ENCODE measurements at places on chromosomes 3 and 15.
A peak's percentile ranks its signal among the peaks of the same experiment; 100 is the strongest.

DNA sequence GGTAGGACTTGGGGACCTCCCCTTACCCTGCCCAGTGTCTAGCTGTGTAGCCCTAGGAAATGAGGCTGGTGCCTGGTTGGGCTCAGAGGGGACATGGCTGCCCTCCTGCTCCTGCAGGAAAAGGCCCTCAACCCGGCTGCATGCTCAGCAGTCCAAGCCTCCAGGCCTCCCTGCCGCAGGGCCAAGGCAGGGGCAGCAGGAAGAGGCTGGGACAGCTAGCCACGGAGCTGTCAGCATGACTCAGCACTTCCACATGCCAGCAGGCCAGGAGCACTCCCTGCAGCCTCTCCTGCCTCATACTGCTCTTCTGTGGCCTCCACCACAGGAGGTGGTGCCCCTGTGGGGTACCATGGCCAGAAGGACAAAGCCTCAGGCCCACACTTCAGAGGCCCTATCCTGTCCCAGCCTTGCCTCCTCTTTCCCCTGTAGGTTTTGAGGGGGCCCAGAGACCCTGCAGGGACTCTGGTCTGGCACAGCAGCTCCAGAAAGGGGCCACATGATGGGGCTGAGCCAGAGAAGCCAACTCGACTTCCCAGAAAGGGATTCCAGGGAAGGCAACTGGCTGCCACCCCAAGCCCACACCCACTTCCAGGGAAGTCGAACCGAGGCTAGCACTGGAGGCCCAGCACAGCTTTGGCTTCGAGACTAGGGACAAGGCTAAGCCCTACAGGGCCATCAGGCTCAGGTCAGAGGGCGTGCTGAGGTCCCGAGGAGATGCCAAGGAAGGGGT is 19.5 kb downstream of the TKT start:
- DNase-seq: peak; percentile 92

GRCh38 chr15:47887241-47887800 is 170.0 kb downstream of the SEMA6D start:
- no peak for DNase-seq

GRCh38 chr15:83164771-83165404 is 42.7 kb downstream of the HDGFL3 start:
- DNase-seq: peak; percentile 29

GRCh38 chr3:1552831-1553230 is 460.0 kb downstream of the CNTN6 start:
- DNase-seq: no peak

DNA sequence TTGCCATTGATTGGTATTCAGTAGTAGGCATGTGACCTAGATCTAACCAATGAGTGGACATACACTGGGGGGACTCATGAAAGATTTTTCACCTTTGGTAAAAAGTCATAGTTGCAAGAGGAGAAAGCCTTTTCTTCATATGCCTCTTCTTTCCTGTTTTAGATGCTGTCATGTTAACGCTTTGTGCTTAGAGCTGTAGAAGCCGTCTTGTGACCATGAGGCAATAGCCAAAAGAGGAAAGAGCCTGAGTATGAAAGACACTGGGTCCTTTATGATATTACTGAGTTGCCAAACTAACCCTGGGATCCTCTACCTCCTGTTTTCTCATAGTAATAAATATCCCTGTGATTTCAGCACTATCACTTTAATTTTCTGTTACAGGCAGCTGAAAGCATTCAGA is 396.0 kb downstream of the FHIT start:
- no peak for DNase-seq

DNA sequence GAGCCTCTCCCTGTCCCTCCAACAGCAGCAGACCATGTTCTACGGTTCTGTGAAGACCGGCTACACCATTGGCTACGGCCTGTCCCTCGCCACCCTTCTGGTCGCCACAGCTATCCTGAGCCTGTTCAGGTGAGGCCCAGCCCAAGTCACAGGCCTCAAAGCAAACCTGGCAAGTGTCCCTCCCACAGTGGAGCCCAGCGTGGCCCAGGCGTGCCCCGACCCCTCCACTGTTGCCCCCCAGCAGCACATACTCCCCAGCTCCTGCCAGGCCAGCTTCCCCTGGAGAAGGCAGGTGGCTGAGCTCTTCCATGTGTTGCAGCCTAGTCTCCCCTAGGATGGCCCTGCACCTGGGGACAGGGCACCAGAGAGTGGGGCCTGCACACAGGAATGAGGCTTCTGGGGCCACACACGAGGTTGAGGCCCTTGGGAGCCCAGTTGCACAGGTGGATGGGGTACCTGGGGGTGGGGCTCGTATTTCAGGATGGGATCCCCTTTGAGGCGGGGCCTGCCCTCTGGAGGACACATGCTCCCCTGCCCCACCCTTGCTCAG is 25.0 kb downstream of the VIPR1 start:
- no peak for DNase-seq

GRCh38 chr15:84811151-84811550 is 6.0 kb upstream of the ALPK3 start:
- no peak for DNase-seq

DNA sequence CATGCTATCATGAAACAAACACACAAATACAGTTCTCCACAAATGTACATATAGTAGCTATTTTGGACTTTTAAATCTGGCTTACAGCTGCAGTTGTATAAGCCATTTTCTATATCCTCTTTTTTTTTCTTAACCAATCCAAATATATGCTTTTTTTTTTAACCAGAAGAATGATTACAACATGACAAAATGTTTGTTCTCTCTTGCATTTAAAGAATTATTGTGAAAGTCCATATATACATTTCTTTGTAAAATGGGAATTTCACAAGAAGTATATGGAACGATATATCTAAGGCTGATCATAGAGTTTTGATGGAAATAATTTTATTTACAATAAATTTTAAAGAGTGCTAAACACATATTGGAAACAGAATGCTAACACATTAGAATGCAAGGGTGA is 95.6 kb downstream of the CD200R1L start:
- no peak for DNase-seq

- no peak for DNase-seq
These were observed 284.7 kb upstream of the ICE2 start for GRCh38 chr15:60763688-60764087.

DNA sequence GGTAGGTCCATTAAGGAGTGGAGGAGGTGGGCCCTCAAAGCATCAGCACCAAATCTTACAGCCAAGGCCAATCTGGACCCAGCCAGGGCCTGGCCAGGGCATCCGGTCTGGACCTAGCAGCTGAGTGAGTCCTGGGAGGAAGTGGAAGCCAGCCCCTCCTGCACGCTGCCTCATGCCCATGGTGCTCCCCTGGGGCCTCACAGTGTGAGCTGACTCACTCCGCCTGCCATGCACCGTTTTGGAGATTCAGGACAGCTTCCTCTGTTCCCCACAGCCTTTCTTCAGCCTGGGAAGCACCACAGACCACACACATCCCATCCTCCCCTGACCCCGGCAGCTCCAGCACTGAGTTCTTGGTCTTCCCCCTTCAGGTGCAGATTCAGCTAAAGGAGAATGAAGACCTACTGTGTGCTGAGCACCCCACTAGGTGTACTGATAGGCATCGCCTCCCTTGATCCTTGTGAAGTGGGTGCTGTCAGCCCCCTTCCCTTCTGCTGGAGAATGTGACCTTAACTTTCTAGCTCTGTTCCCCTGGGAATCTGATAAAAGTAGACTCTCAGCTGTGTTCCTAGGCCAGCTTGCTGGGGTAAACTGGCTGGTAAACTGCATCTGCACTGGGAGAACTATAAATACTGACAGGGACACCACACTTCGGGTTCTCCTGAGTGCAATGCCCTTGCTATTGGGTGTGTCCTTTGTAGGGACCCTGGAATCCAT is 36.8 kb upstream of the SEC13 start:
- peak; percentile 93 for DNase-seq

DNA sequence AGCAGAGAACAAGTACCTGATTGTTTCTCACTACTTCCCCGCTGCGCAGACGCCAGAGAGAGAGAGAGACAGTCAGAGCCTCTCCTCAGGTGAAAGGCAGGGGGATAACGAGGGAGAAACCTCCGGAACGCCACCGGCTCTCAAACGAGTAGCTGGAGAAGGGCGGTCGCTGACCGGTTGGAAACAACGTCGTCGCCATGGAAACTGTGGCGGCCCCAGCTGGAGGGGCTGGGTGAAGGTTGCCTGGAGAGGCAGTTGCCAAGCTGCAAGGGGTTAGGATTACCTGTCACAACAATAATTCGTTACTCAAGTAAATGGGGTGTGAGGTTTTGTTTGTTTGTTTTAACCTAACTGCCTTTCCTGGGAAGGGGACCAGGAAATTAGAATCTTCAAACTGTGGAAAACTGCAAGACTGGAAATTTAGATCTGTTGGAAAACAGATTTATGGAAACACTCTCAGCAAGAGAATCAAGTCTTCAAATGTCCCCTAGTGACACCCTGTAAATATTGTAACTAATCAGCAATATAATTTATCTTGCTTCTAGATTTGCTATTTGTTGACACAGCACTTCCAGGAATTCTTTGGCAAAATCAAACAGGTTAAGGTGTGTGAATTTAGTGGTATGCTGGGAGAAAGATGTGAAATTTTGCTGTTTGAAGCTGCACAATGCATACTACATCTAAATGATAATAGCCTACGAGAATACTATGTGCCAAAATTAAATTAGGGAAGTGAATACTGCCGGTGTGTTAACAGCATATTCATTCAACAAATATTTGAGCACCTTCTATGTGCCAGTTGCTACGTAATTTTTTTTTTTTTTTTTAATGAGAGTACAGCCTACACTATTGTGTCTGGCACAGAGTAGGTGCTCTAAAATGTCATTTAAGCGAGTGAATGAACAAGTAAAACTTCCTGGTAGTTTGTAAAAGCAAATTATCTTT is at the start of gene DNAH12:
Gene DNAH12 (minus strand): TSS at position 164 of the 945 bp plus-strand sequence. CDS start 1,474 bp downstream, outside the sequence.
- peak; percentile 46 for DNase-seq

- no peak for DNase-seq
These were observed 297.4 kb downstream of the PLCL2 start for GRCh38 chr3:17182166-17182565.

GRCh38 chr3:189389346-189389745 is 217.6 kb downstream of the TPRG1 start:
- no peak for DNase-seq

GRCh38 chr15:67906382-67906781 is 66.5 kb upstream of the RNU6-1 start:
- DNase-seq: peak; percentile 18

GRCh38 chr3:12138044-12138443 is 20.7 kb downstream of the TIMP4 start:
- DNase-seq: peak; percentile 66

- no peak for DNase-seq
These were observed 27.5 kb upstream of the CORO2B start for GRCh38 chr15:68551296-68551635.

GRCh38 chr15:100570275-100570674 is 31.7 kb downstream of the LINS1 start:
- peak; percentile 10 for DNase-seq

- no peak for DNase-seq
These were observed 70.6 kb downstream of the GAP43 start for GRCh38 chr3:115693868-115694267.

DNA sequence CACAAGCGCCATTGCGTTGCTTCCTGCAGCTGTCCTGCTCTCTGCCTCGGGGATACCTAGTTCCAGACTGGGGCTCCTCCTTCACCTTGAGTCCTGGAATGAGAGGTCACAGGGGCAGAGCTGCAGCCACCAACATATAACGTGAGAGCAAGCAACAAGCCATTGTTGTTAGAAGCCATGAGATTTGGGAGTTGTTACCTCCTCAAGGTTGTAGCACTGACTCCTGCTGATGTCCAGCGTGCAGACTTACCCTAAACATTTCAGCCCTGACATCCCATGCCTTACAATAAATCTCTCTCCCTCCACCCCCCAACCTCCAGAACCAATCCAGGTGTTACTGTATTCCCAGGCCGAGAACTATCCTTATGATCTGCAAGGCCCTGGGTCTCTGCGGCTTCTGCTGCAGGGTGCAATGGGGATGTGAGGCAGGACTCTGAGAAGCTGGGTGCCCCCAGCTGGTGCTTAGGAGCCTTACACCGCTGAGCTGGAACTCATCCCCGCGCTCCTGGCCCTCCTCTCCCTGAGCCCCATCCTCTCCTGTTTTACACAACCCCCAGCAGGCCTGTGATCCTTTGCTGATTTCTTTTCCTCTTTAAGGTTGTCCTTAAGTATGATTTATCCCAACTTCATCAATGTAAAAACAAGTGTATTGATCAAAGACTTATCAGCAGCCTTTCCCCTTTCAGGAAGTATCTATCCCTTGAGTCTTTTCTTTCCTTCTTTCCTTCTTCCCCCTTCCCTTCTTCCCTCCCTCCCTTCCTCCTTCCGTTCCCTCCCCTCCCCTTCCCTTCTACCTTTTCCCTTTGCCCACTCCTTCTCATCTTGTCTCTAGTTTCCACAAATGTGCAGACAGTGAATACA is 84.2 kb upstream of the ABHD2 start:
- DNase-seq: peak; percentile 78

DNA sequence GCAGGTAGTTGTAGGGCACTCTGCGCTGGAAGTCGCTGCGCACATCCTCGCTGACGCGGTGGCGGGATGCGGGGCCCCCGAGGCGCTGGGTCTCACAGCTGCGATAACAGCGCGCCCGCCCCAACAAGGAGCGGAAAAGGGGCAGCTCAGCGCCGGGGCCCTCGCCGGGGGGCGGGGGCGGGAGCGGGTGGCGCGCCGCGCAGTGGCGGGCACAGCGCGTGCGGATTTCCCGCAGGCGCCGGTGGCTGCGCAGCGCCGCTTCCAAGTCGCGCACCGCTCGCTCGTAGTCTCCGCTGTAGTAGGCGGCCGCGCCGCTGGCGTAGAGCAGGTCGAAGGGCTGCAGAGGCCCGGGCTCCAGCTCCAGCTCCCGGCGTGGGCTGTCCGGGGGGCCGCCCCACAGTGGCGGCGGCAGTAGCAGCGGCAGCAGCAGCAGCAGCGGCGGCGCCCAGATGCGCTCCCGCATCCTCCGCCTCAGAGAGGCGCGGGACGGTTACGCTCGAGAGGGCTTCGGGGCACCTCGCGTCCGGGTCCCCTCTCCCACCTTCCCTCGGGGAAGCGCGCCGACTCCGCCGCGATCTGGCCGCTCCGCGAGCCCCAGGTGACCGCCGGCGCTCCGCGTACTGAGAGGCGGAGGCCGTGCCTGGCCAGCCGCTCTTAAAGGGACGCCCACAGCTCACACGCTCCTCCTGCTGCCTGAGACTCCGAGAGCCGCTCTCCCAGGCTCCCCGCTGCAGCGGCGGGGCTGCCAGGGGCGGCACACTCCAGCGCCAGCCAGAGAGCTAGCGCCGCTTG is at the start of gene P3H2:
Gene P3H2 (minus strand): TSS at position 629 of the 792 bp plus-strand sequence. CDS start 166 bp downstream, at position 463.
- peak; percentile 95 for DNase-seq

DNA sequence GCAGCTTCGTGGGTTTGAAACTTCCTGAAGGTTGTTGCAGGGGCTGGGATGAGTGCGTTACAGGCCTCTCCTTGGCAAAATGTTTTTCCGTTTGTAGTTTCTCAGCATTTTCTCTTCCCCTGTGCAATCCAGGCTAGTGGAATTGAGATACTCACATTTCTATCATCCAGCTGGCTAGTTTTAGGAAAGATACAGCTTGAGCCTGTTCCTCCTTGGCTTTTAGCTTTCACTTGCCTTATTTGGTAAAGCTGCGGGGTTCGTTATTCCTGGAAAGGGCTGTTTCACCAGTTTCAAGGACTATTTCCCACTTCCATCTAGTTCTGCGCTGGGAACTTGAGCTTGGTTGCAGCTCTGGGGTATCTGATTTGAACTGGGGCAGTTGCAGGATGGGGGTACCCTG is 90.3 kb downstream of the ITPR1 start:
- DNase-seq: peak; percentile 58

GRCh38 chr3:18245721-18246120 is 179.4 kb downstream of the SATB1 start:
- DNase-seq: no peak

- peak; percentile 83 for DNase-seq
These were observed 1.8 kb upstream of the ZNF385D start for GRCh38 chr3:21752749-21753347.
